ENCODE measurements at places on chromosomes 7 and 10. TPM values are rescaled to one million over a fixed set of nuclear protein-coding genes. Genes with fewer than 3 reads are reported as not detected.

DNA sequence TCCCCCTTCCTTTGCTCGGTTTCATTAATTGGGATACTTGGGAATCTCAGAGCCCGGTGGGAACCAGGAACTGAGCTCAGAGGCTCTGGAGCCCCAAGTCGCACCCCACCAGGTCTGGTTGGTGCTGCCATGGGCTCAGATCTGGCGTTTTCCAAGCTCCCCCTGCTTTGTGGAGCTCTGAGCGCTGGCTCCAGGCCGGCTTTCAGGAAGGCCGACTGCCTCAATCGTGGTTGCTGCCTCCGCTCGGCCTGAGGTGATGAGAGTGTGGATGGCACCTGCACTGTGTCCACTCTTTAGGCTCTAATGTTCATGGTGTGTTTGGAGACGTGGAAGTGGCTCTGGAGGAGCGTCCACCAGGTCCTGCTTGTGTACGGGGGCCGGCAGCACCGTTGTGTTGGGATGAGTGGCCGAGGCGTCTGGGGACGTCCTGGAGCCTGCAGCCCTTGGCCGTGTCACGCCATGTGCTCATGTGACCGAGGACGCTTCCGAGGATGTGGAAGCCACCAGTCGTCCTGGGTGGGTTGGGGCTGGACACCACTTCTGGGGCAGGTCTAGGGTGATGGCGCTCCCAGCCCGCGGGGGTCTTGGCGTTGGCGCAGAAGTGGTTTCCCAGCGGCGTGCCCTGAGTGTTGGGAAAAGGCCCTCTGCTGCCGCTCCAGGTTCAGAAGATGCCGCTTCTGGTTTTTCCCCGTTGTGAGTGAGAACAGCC, 8.2 kb downstream of the INPP5A start:
- no peak for DNase-seq

DNA sequence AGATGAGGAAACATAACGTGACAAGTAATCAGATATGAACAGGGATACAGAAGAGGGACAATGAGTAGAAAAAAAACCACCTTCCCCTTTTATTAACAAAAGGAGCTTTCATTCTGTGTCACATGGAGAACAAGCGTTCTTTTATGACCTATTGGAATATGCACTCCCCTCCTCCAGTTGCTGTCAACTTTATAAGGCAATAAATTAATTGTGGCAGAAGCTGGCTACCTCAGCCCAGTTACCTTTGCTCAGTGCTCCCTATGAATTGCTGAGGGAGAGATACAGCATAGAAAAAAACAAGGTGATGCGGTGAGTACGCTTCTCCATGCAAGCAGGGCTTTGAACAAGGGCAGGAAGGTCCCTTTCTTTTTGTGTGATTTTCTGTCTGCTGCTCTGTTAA, at the start of gene MGAM2:
MGAM2 (plus strand) TSS at position 220 of the 400 bp plus-strand sequence. CDS start 5,156 bp downstream, outside the sequence.
- no peak for DNase-seq

DNA sequence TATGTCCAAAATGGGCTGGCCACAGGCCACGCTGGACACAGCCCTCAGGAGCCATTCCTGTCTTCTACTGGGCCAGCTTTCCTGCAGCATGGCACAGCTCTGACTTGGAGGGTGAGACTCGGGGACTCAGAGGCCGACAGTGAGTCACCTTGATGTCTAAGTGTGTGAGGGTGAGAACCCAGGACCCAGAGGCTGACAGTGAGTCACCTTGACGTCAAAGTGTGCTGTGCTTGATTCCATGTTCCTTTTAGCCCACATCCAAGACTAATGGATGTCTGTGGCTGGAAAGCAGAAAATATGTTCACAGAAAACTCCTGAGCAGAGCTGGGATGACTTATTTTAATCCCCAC, 6.0 kb upstream of the FAM170B start:
- no peak for DNase-seq

- peak; percentile 56 for DNase-seq
These were observed 453 bp upstream of the GALNT17 start for GRCh38 chr7:71131256-71132126.

GRCh38 chr7:101542527-101543241, 86.4 kb downstream of the MYL10 start:
- DNase-seq = peak; percentile 73

DNA sequence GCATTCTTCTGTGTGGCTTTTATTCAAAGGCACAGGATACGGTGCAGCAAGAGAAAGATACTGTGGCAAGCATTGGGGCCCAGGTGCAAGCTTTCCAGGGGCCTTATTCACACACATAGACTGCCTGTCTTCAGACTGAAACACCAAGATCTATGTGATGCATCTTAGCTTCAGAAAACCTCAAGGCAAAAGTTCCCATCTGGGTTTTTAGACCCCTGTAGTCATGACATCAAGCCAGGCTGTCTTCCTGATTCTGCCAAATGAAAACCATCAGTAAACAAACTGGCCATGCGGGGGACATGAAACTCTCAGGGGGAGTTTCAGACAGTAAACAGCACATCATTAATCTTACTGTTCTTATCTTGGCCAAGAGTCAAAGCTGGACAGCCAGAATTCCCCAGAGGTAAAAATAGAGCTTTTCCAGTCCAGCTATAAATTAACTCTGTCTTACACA, 9.8 kb downstream of the AGBL3 start:
- no peak for DNase-seq

DNA sequence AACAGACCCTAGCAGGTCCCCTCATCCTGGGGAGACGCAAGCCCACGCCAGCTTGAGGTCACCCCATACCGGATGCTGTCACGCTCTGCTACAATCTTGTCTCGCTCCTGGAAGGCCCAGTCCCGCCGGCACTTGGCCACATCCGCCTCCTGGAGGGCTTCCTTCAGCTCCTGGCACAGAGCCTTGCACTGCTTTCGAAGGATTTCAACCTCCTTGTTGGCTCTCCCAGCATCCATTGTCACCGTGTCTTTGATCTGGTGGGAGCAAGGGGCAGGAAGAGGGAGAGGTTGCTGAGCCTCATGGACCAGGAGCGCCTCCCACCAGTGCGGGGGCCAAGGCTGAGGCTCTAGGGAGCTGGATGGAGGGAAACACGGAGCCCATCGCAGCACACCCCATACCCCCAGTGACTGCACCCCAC, 90.9 kb downstream of the DLG5 start:
- DNase-seq = no peak

DNA sequence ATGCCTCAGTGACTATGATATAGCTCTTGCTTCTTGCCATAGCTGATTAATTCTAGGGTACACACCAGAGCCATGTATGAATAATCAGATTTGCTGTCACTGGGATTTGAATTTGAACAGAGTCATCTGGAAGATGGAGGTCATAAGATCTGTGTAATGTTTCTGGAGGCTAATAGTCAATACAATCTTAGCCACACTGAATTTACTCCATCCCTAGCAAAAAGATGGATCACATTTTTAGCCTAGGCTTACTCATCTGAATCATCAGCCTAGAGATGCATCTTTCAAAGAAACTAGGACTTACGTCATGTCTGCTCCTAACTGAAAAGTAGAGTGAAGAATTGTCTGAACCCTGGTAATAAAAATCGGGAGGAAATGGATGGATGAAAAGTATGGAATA, 142.3 kb upstream of the ZNF804B start:
- no peak for DNase-seq

DNA sequence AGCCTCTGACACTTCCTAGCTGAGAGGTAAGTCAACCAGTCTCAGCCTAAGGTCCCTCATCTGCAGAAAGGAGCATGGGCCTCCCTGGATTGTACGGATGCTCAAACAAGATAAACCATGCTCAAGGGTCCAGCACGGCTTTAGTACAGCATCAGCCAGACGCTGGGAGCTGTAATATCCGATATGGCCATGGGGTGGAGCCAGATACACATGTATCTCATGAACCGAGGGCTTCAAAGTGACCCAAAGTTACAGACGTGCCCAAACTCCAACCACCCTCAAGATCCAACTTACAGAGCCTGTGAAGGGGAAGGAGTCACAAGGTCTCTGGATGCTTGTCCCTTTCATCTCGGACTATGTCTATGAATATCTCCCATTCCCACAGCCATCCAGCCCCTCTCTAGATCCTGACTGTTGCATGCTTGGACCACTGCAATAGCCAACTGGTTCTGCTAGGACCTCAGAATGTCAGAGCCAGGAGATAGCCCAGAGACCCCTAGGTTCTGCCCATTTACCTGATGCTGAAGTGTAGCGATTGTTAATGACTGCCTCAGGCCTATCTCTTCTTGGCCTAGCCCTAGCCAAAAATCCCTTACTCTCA, 142.4 kb downstream of the SH3PXD2A start:
- peak; percentile 87 for DNase-seq

DNA sequence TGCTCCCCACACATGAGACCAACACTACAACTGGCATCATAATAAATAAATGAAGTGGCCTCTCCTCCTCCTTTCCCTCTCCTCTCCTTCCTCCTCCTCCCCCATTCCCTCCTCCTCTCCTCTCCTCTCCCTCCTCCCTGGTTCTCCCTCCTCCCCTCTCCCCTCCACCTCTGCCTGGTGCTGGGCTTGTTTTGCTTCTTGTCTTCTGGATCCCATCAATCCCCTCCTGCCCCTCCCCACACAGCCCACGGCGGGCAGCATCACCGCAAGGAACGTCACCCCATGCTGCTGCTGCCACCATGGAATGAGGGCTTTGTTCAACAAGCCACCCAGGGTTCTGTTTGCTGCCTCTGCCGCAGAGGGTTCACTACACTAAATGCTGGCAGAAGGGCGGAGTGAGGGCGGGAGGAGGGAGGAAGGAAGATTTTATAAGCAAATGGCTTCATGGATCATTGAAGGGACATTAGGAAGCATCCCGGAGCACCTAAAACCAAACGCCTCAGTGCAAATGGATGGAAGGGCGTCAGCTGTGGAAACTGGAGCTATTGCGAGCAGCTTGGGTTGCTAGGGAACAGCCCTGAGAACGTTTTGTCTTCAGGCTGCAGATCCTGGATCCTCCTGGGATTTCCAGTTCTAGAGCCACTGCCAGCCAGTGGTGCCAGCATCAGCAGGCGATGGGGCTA, 379.7 kb upstream of the ZMIZ1 start:
- peak; percentile 54 for DNase-seq

DNA sequence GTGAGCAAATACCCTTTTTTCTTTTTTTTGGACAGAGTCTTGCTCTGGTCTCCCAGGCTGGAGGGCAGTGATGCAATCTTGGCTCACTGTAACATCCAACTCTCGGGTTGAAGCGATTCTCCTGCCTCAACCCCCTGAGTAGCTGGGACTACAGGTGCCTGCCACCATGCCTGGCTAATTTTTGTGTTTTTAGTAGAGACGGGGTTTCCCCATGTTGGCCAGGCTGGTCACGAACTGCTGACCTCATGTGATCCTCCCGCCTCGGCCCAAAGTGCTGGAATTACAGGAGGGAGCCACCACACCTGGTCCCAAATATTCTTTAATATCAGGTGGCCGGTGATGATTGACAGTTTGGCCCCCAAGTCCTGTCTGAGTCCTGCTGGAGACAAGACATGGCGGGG, 6.6 kb downstream of the LAT2 start:
- DNase-seq = no peak

- no peak for DNase-seq
These were observed 124.5 kb downstream of the MYOF start for GRCh38 chr10:93357680-93358079.

- DNase-seq = no peak
These were observed 11.7 kb downstream of the PRF1 start for GRCh38 chr10:70590655-70591416.

GRCh38 chr10:3009341-3009740, 58.0 kb upstream of the PFKP start:
- no peak for DNase-seq

- DNase-seq = no peak
These were observed 80.3 kb downstream of the LRRC17 start for GRCh38 chr7:102992938-102993717.

Gene MICU1
- total RNA-seq = 48.2 TPM

All from ureter (tissue), 1 donor.